ENCODE measurements at places on chromosomes 1 and 21.

DNA sequence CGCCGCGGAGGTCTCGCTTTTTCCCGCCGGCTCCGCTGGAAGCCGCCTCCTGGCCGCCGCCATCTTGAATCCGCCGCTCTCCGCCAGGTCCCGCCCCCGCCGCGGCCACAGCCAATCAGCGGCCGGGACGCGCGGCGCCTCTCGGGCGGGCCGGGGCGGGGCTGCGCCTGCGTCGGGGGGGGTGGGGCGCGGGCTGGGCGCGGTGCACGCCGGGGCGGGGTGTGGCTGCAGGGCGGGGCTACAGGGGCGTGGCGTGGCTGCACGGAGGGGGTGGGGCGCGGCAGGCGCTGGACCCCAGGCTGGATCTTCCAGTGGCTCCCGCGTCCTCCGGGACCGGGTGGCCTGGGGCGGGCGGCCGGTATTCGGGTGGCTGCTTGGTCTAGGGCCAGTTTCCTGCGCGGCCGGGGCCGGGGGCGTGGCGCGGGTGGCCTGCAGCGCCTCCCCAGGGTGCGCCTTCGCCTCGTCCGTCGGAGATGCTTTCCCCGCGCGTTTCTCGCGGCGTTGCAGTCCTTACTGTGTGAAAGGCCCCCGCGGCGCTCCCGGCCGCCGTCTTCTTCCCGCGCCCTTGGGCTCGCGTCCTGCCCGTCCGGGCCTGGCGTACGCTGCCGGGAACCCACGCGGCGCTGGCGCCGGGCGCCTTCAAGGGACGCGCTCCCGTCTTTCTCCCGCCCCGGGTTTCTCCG is 575 bp downstream of the PCNT start:
- peak; percentile 58 for DNase-seq

GRCh38 chr1:15983275-15983674 is 7.4 kb upstream of the ZBTB17 start:
- DNase-seq: no peak

DNA sequence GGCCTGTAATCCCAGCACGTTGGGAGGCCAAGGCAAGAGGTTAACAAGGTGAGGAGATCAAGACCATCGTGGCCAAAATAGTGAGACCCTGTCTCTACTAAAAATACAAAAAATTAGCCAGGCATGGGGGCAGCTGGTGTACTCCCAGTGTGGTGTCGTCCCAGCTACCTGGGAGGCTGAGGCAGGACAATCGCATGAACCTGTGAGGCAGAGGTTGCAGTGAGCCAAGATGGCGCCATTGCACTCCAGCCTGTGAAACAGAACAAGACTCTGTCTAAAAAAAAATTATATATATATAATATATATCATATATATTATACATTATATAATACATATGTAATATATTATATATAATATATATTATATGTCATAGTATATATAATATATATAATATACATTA is 249.2 kb upstream of the TPTE start:
- DNase-seq: no peak

- no peak for DNase-seq
Measured at GRCh38 chr1:5913876-5914275, 78.3 kb downstream of the NPHP4 start.

DNA sequence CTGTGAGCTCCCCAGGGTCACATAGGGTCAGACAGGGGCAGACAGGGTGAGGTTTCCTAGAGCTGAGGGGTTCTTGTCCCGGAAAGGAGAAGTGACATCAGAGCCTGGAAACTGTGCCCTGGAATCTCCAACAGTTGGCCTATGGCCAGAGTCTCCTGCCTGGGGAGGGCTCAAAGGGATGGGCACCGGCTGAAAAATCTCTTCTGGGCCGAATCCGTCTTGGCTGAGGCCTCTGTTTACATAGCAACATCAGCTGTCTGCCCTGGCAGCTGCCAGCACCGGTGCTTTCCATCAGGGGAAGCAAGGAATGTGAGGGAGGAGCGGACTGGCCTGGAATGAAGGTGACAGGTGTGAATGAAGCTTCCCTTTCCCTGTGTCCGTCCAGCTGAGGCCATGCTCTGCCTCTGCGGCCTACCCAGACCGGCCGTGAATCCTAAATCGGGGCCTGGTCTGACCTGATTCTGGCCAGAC is 30.7 kb downstream of the VASH2 start:
- DNase-seq: no peak

GRCh38 chr1:237000191-237000590 is 4.0 kb downstream of the MT1HL1 start:
- no peak for DNase-seq

DNA sequence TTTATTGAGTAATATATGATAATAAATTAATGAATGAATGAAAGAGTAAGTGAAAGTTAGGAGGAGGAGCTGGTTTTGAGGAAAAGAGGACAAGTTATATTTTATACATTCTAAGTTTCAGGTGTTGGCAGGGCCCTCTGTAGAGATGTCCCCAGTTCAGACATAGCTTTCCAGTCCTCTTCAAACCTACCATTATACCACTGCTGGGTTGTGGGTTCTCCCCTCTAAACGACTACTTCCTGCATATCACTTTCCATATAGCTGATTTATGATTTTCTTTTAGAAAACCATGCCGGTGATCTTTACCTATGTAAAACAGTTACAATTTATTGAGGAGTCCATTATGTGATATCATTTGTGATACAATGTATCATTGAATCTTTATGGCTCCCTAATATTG is 116.9 kb downstream of the RUNX1 start:
- DNase-seq: no peak

DNA sequence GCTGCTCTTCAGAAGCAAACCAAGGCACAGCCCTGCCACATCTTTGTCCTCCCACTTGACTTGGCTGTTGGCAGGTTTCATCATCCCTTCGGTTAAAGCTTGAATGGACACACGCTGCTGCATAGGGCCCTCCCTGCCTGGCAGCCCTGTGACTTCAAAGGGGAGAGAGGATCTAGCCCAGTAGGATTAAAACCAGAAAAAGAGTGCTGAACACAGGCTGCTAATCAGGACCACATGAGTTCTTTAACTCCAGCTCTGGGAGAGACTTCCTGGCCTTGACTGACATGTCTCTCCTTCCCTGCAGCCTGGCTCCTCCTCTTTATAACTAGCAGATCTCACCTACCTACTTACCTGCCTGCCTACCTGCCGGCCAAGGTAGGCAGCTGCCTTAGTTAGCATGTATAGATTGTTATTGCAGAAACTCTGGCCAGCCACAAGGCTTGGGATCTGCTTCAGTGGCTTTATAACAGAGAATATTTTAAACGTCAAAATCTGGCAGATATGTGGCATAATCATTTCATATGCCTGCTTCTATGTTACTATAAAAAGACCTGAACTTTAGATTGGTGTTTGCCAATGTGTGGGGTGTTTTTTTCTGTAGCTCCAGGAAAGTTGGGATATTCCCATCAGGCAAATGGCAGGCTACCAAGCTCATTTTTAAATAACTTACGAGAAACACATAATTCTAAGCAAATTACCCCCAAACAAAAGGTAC is 49.4 kb downstream of the ERG start:
- no peak for DNase-seq

DNA sequence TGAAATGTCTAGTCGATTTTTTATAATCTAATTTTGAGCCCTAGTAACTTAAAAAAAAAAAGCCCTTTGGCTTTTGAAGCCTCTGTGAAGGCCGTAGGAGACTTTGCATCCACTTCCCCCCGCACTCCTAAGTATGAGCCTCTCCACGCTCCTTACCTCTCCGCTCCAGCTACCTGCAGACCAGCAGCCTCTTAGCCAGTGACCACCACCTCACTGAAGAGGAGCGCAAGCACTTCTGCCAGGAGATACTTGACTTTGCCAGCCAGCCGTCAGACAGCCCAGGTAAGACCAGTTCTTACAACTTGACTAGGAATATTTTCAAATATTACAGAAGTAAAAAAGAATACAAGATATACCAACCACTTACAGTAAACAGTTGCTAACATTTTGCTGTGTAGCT is 27.4 kb upstream of the PWP2 start:
- no peak for DNase-seq

- DNase-seq: no peak
Measured at GRCh38 chr1:11486231-11487009, 7.5 kb downstream of the DISP3 start.

DNA sequence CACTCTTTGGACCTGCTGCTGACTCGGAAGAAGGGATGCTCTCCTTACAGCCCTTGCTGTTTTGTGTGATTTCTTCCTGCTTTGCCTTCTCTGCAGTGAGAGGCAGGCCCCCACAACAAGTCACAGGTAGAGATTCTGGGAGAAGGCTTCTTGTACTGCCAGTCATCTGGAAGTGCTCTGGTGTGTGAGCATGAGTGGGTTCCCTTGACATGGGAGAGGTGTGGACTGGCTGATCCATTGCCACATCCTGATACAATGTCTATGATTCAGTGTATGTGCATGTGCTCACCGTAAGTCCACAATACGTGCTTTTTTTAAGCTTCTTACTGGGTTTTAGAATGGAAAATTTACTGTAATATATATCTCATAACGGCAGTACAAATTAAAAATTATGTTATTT is 46.0 kb upstream of the PLA2G4A start:
- peak; percentile 73 for DNase-seq

GRCh38 chr1:248918131-248918530 is 12.1 kb downstream of the PGBD2 start:
- no peak for DNase-seq

- no peak for DNase-seq
Measured at GRCh38 chr1:163737261-163737660, 415.5 kb downstream of the NUF2 start.

GRCh38 chr1:12080156-12080555 is 17.1 kb downstream of the TNFRSF8 start:
- DNase-seq: no peak

- DNase-seq: no peak
Measured at GRCh38 chr1:151418081-151418480, 18.7 kb downstream of the PSMB4 start.

DNA sequence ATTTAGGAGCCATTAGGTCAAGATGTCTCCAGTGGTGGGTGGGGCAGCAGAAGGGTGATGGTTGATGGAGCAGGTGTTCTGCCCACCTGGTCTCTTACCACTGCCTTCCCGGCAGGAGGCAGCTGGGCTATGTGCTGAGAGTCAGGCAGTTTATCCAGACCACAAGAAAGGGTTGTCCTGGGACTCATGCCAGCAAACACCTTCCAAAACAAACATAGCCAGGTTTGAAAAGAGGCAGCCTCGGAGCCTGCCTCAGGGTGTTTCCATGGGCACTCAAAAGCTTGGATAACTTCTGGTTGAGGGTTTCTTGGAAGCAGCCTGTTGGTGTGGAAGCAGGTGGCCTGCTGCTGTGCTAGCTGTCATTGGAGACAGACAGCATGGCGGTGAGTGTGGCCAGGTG is 187.2 kb downstream of the PCP4 start:
- DNase-seq: no peak

DNA sequence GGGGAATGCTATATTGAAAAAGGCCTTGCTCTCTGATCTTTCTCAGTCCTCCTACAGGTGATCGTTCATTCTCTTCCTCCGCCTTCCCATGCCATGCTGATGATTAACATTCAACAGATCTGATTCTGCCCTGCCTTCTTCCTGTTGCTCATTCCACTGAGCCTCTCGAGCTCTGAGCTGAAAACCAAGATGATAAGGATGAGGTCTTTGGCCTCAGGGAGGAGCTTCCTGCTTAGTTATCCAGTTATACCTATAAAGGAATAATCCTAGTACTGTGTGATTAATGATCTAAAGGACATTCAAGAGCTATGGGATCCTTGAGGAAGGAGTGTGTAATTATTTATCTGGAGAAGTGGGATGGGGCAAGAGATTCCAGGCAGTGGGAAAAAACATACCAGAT is 25.2 kb upstream of the MAP3K7CL start:
- DNase-seq: peak; percentile 93

GRCh38 chr1:201842472-201843027 is 13.6 kb downstream of the IPO9 start:
- no peak for DNase-seq

DNA sequence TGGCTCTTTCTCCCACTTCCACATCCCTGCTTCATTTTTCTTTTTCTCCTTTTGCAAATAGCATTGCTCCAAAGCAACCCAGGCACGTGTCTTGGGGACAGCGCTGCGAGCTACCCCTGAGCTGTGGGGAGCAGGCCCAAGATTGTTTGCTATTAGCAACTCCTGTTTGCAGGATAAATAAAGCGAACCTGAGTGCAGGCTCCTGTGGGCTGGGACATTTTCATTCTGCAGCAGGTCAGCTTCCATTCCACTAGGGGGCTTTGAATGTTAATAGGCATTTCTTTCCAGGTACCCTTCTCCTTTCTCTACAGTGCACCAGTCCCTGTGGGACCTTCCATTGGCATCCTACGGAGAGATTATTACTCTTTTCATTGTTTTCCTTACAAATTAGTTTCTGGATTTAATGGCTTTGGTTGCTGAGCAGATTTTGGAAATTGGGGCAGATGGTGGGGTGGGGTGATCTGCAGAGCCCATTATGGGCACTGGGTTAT is 54.0 kb downstream of the OLFML3 start:
- peak; percentile 23 for DNase-seq

DNA sequence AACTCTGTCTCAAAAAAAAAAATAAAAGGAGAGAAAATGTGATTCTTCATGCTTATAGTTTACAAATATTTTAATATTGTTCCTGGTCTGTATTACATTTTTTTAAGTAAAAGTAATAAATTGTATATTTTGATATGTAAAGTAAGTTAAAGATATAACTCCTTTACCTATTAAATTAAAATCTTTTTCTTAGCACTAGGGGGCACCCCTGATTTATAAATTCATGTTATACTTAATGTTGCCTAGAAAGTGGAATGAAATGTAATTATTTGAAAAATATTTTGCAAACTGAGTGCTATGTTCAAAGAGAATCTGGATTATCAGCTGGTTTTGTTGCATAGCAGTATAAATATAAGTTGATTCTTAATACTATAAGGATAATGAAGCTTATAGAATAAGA is 49.2 kb downstream of the RALGPS2 start:
- peak; percentile 27 for DNase-seq

DNA sequence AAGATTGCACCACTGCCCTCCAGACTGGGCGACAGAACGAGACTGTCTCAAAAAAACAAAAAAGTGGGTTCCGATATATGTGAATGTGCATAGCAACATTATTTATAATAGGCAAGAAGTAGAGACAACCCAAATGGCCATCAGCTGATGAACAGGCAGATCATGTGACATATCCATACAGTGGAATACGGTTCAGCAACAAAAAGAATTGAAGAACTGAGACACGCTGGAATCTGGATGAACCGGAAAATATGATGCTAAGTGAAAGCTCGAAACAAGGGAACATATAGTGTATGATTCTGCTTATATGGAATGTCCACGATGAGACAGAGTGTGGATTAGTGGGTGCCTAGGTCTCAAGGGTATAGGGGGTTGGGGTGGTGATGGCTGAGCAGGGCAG is 28.5 kb upstream of the MORC3 start:
- no peak for DNase-seq

- DNase-seq: peak; percentile 100
Measured at GRCh38 chr1:24642481-24643362, at the start of gene SRRM1. TSS of gene SRRM1 (plus strand) at chr1:24643302. CDS start at chr1:24643327, 25 bp downstream.

GRCh38 chr1:65792669-65793358 is at the start of gene PDE4B:
TSS of gene PDE4B (plus strand) at chr1:65792895.
- DNase-seq: peak; percentile 14

DNA sequence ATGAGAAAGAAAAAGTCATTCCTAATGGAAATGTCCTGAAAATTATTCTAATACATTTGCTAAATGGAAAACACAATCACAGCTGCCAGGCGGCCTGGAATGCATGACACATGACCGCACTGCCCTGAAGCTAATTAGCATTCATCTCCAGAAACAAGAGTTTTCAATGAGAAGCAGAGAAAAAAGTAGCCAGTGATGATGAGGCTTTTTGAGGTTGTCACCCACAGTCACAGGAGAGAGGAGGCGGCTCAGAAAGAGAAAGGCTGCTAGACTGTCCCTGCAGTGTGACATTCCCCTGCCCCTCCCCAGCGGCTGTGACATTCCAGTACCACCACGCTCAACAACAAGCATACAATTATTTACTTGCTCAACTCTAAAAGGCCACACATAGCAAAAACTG is 122.9 kb upstream of the KRTAP19-8 start:
- DNase-seq: no peak
